ENCODE measurements at places on chromosomes 3 and 15.

DNA sequence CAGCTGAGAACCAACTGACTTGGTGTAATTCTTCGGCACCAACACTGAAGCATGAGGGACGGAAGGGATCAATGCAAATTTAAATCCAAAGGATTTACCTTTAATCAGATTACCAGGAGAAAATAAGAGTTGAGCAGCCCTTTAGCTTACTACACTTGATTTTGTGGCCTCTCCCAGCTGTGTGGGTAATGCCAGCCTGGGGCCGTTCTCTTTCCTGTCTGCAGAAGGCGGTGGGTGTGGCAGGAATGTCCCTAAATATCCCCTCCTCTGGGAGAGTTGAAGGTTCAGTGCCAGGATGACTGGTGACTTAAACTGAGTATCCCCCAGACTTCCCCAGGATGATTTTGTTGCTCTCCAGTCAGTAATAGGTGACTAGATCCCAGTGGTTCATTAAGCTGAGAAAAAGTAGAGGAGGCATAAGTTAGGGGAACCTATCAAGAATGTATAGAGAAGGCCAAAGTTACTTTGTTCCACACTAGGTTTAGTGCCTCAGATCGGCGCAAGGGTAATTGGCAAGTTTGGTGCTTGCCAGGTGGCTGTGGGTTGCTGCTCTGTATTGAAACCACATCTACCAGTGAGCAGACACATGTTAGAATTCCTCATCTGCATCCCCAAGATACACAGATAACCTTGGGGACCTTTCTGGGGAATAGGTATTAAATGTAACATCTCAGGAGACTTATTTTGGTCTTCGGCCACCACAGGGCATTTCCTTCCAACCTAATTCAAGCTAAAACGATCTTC, 23.1 kb downstream of the MAPKBP1 start:
- DNase-seq, result no peak

- no peak for DNase-seq
These were observed 195.4 kb upstream of the LPP start for GRCh38 chr3:187958432-187959003.

DNA sequence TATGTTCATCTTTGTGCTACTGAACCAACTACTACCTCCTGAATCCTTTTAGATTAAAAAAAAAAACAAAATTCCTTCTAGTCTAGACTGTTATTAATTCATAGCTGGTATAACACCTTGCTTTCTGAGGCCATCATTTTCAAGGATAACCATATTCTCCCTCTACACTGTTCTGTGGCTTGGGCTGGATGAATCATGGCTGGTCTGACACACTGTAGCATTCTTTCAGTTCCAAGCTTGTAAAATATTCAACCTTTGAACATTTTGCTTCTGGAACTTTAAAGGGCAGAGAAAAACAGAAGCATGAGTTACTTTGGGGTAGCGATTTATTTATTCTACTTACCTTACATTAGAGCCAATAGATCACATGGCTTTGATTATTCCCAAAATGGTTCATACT, 7.6 kb downstream of the HSPBAP1 start:
- no peak for DNase-seq

DNA sequence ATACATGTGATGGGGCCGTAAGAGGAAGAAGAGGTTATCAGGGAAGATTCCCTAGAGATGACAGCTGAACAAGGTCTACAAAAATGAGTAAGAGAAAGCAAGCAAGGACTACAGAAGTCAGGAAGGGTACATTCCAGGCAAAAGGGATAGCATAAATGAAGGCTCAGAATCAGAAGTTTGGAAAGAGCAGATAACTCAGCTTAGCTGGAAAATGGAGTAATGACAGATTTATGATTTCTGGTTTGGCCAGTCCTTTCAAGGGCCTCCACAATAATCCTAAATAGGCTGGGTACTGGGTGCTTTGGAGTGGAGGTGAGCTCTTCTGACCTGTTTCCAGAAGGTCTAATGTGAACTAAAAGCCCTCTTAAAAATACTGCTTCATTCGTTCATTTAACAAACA, 110.7 kb downstream of the MYO5A start:
- no peak for DNase-seq

GRCh38 chr3:109532257-109533216, 195.2 kb upstream of the DPPA4 start:
- peak; percentile 1 for DNase-seq

DNA sequence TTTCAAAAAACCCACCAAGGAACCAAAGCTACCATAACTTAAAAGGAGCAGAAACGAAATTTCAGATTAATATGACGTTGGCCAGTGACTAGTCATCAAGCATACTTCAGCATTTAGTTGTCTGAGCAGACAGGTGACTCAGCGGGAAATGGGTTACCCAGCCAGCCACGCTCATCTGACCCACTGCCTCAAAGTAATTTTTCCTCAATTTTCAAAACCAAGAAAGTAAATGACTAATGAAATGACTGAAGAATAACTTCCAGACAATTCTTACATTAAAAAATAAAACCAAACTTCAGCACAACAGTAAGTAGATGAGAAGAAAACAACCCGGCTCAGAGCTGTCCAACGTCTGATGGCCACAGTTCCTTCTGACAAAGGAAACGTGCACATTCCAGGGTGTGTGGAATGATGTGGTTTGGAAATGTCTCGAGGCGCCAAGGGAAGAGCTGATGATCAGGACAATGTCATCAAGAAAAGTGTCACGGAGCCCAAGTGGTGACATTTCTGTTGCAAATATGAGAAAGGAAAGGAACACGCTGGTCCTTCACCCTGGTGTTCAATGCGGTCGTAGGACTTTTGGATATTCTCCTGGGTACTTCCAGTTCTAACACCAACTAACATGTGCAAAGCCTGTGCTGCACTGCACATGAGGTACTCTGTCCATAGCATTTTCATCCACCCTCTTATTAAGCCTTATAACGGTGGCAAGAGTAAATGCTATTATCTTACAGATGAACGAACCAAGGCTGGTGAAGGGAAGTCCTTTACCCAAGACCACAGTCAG, 79.1 kb downstream of the FOXP1 start:
- DNase-seq, result peak; percentile 84

DNA sequence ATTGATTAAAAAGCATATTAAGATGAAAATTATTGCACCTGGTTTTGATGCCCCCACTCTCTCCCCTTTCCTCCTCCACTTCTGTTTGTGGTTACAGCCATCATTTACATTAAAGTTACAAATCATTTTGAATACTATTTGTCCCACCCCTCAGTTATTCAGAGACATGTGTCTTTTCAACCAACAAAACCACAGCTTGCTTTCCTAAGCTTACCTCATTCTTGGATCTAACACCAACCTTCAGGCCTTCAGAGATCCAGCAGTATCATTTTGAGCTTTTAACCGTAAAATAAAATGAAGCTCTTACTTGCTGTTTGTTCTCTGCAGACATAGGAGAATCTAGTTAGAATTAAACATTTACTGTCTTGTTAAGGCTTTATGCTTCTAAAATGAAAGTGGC, 4.7 kb downstream of the PXYLP1 start:
- DNase-seq, result no peak

- no peak for DNase-seq
These were observed 229.3 kb downstream of the OCA2 start for GRCh38 chr15:27869697-27870281.

DNA sequence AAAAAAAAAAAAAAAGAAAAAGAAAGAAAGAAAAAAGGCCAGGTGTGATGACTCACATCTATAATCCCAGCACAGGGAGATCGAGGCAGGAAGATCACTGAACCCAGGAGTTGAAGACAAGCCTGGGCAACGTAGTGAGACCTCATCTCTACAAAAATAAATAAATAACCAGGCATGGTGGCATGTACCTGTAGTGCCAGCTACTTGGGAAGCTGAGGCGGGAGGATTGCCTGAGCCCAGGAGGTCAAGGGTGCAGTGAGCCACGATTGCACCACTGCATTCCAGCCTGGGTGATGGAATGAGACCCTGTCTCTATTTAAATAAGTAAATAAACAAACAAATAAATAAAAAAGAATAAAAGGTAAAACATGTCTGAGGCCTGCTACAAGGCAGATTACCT, 39.3 kb upstream of the LACTB start:
- no peak for DNase-seq

DNA sequence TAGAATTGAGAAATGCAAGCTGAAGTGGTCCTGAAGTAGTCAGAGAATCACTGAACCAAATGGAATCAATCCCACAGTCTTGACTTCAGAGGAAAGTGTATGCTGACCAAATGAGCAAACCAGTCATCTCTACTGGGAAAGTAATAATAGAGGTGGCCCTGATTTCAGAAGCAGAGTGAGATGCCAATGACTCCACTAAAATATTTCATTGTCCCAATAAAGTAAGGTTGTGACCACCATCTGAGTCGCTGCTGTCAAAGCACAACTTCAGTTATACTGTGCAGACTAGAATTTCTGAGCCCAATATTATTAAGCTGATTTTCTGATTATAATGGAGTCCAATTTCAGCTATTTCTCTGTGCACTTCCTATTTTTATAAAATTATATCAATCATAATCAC, 334.4 kb upstream of the THBS1 start:
- DNase-seq, result no peak

GRCh38 chr3:12944849-12945248, 103.5 kb upstream of the RPL32 start:
- DNase-seq, result no peak

DNA sequence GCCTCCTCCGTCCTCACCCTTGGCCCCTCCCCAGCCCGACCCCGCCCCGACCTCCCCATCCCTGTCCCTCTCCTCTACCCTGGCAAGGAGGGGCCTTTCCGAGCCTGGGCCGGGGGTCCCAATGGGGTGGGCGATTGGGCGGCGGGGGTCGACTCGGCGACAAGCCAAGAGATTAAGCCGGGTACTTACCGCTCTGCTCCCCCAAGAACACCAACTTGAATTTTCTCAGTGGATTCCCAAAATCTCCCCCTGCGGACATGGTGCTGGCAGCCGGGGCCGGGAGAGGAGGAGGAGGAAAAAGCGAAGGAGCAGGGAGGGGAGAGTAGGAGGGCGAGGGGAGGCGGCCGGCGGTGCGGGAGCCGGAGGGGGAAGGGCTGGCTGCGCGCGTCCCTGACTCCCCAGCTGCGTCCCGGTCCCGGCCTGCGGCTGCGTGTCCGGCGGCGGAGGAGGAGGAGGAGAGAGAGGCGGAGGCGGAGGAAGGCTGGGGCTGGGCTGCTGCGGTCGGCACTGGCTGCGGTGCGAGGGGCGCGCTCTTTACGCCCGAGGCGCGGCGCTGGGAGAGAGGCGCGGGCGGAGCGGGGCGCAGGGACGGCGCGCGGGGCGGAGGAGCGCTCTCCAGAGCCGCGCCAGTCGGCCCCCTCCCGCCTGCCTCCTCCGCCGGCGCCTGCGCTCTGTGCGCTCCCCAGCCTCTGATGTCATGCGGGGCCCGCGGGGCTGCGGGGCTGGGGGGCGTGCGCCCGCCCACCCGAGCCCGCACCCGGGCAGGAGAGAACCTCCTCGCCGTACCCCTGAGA, at the start of gene RAB6B:
Gene RAB6B, minus strand, starts transcription at position 675 of the 794 bp plus-strand sequence. Its CDS starts 416 bp downstream, at position 259.
- no peak for DNase-seq

GRCh38 chr3:87795701-87796100, 263.1 kb downstream of the CGGBP1 start:
- no peak for DNase-seq

- DNase-seq, result no peak
These were observed 13.1 kb upstream of the BLOC1S6 start for GRCh38 chr15:45573961-45574629.

Data from AG04449 (cell line).